ENCODE measurements at places on chromosomes 1 and 21. TPM values are rescaled to one million over a fixed set of nuclear protein-coding genes. Genes with fewer than 3 reads are reported as not detected.

DNA sequence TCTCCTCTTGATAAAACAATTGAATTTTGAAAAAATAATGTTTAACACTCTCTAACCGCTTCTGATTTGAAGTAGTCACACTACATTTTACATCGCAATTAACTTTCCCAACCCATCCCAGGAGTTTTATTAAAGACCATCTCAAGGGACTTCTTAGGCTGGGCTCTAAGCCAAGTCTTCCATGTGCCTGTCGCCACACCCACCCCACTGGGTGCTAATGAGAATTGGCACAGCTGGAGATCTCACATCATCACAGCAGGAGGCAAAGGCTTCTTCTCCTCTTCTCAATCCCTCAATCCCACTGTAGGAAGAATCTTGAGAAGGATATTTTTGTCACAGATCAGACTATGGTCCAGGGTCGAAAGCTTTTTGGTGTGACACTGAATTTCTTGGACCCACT is 328.9 kb downstream of the NUF2 start:
- H3K36me3 ChIP-seq = no peaks in the 10 kb centered on the region
- H3K27me3 ChIP-seq = no peaks in the 10 kb centered on the region
- no peak for DNase-seq

The GJC2 gene
- total RNA-seq = 0.55 TPM

- H3K4me1 ChIP-seq = peaks cover 53% of the 10 kb centered on the region
- H3K36me3 ChIP-seq = peaks cover 19% of the 10 kb centered on the region
- no peak overlapping the region for H3K4me3 ChIP-seq
- no peak for DNase-seq
- no peaks in the 10 kb centered on the region for H3K27me3 ChIP-seq
These were observed 35.9 kb downstream of the ZNF496 start for GRCh38 chr1:247295746-247296145.

GRCh38 chr1:52752484-52752826 is 26.2 kb downstream of the ZYG11B start:
- H3K4me1 ChIP-seq = peaks cover 3% of the 10 kb centered on the region
- no peaks in the 10 kb centered on the region for H3K27me3 ChIP-seq
- no peak overlapping the region for H3K4me3 ChIP-seq
- DNase-seq = no peak
- no peak overlapping the region for H3K27ac ChIP-seq
- no peaks in the 10 kb centered on the region for H3K36me3 ChIP-seq

The DCST1 gene
- total RNA-seq = not detected
